ENCODE measurements at places on chromosomes 16 and 17. TPM values are rescaled to one million over a fixed set of nuclear protein-coding genes. Genes with fewer than 3 reads are reported as not detected.

Gene RAB26
- total RNA-seq: 4.1 TPM

Gene SOX8
- 26.2 TPM for total RNA-seq

Gene CES1
- total RNA-seq: not detected

Gene PIK3R5
- total RNA-seq: 9.4 TPM

Gene LRRC37B
- total RNA-seq: 14.3 TPM

Gene DRC7
- not detected for total RNA-seq

Measured in GM23338 (cell line).